Iris pigment epithelial cell (primary cell): ENCODE measurements at places on chromosomes 7 and 10.
A peak's percentile ranks its signal among the peaks of the same experiment; 100 is the strongest.

GRCh38 chr10:113059371-113059780 lies 109.3 kb downstream of the TCF7L2 start:
- DNase-seq: peak; percentile 60

- no peak for DNase-seq
Observed at GRCh38 chr7:4201566-4201965, 480.5 kb upstream of the FOXK1 start.

- DNase-seq: peak; percentile 59
Observed at GRCh38 chr7:100515072-100515532, 23.9 kb upstream of the AGFG2 start.

DNA sequence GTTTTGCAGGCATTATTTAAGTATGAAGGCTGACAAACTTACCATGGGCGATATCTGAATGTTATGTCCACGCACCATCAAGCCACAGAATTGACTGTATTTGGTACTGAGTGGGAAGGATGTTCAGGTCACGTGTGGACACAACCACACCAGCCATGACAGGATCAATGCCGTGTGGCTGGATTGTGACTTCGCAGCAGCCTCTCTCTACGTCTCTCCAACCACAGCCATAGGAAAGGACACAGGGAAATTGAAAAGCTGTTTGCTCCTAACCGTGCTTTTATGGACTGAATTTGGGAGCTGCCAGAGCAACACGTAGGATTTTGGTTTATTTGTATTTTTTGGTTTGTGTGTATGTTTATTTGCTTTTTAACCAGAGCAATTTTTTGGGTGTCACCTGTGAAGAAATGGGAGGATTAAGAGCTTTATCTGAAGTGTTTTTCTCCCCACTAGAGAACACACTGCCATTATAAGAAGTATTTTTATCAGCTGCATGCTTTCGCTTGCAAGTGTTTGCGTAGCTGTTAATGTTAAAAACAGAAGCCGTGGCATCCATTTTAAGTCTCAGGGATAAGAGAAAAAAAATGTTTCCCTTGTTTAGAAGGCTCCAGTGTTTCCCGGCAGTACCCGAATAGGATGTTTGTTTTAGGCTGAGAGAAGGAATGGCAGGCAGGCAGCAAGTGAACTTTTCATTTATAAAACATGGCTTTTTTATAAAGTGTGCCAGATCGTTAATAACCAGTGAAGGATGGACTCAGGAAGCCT lies 401.1 kb upstream of the NFE2L3 start:
- DNase-seq: no peak

GRCh38 chr7:115356139-115356746 lies 434.3 kb downstream of the MDFIC start:
- DNase-seq: peak; percentile 34

DNA sequence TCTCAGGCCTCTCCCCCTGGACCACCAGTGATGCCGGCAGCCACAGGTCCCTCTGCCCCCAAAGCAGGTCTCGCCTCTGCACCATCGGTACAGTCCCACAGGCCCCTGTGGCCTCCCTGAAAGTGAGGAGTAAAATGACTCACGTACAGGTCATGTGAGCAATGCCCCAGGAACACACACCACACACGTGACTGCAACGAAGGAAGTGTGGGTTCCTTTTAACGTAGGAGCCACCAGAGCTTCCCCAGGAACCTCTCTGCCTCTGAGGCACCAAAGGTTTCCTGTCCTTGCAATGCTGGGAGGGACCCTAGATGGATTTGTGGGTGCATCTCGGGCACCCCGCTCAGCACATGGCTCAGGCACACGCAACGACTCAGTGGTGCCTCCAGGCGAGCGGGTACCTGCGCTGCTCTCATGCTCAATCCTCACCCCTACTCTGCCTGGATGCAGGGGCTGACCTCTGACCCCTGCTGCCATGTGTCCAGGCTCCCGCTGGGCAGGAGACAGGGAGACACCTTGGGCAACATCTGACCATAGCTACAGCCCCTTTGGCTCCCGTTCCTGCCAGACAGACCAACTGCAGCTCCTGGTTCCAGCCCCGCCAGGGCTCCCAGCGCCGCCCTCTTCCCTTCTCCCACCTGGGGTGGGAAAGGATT lies 120.7 kb downstream of the PRKAG2 start:
- DNase-seq: peak; percentile 77

DNA sequence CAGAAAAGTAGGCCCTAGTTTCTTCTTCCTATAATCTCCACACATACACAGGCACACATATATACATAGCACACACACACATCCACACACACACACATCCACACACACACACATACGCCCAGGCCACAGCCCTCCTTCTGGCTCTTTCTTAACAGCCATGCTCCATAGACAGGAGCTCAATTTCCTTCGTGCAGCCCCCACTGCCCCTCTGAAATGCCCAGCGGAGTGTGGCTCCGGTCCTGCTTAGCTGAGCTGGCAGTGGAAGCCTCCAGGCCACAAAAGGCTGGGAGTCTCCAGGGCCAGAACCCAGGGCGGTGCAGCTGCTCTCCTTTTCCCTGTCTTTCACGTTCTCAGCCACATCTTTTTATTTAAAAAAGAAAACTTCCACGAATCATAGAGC lies 282.9 kb upstream of the IGFBP3 start:
- DNase-seq: no peak

GRCh38 chr10:119113751-119114732 lies 10.1 kb downstream of the DENND10 start:
- DNase-seq: peak; percentile 98

- no peak for DNase-seq
Observed at GRCh38 chr7:45594745-45595535, 20.8 kb downstream of the ADCY1 start.

GRCh38 chr7:130299866-130300265 lies 6.9 kb downstream of the CPA4 start:
- DNase-seq: no peak

DNA sequence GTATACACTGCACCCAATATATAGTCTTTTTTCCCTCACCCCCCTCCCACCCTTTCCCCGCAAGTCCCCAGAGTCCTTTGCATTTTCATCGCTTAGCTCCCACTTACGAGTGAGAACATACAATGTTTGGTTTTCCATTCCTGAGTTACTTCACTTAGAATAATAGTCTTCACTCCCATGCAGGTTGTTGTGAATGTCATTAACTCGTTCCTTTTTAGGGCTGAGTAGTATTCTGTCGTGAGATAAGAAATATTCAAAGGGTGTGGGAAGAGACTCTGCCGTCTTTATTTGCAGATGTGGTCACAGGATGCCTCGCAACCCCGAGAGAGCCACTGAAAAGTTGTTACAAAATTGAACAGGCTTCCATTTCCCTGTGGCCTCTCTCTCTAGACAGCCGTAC lies 137.9 kb upstream of the SH2B2 start:
- no peak for DNase-seq

GRCh38 chr7:15104411-15105092 lies 202.0 kb upstream of the DGKB start:
- DNase-seq: no peak

DNA sequence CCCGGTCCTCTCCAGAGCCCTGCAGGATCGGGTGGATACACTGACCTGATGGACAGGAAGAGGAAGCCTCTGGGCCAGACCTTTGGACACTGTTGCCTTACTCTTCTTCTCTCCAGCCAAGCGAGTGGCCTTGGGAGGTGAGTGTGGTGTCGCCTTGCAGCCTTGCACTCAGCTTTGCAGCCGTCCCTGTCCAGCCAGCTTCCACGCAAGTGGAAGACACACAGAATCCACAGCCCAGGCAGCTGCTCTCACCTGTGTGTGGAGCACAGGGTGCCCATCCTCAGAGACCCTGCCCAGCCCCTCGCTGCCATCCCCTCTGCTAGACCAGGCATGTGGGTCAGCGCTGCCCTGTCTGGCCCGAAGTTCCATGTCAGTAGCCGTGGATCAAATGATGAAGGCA lies 239.1 kb downstream of the EBF3 start:
- no peak for DNase-seq

DNA sequence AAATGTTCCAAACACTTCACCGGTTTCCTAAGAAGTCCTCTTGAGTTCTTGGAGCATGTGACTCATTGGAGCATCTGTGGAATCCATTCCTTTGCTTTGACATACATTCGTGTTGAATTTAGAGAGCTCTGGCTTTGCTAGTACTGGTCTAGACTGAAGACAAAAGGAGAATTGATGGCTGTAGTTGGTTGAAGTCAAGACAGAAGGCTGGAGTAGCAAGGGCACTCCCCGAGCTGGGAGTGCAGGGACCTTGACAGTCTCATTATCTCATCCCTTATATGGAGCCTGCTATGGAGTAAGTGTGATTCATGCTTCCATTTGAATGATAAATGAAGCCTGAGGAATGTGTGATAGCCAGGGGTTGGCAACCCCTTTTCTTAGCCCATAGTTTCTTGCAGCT lies 1249.1 kb downstream of the TYW1 start:
- no peak for DNase-seq

GRCh38 chr10:3423384-3423783 lies 250.8 kb upstream of the PITRM1 start:
- no peak for DNase-seq

- no peak for DNase-seq
Observed at GRCh38 chr10:48626986-48627731, 22.3 kb upstream of the ARHGAP22 start.
